ENCODE measurements at places on chromosomes 13 and 19.

DNA sequence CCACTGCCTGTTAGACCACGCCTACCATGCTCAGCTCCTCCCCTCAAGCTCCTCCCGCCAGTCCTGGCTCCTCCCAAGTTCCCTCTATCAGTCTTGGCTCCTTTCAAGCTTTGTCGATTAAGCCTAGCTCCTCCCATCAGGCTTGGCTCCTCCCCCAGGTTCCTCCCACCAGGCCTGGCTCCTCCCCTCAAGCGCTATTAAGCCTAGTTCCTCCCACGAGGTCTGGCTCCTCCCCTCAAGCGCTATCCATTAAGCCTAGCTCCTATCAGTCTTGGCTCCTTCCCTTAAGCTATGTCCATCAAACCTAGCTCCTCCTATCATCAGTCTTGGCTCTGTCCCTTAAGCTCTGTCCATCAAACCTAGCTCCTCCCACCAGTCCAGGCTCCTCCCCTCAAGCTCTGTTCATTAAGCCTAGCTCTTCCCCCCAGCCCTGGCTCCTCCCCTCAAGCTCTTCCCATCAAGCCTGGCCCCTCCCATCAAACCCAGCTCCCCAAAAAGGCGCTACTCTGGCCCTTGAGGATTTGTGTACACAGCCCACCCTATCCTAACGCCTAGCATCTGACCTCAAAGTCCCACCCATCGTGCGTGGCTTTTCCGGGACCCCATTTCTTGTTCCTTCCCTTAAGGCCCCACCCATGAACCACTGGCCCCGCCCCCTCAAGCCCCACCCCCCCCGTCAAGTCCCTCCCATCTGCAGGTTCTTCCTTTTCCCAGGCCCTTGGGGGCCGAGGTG lies 10.0 kb downstream of the CAMSAP3 start:
- no peak for DNase-seq

DNA sequence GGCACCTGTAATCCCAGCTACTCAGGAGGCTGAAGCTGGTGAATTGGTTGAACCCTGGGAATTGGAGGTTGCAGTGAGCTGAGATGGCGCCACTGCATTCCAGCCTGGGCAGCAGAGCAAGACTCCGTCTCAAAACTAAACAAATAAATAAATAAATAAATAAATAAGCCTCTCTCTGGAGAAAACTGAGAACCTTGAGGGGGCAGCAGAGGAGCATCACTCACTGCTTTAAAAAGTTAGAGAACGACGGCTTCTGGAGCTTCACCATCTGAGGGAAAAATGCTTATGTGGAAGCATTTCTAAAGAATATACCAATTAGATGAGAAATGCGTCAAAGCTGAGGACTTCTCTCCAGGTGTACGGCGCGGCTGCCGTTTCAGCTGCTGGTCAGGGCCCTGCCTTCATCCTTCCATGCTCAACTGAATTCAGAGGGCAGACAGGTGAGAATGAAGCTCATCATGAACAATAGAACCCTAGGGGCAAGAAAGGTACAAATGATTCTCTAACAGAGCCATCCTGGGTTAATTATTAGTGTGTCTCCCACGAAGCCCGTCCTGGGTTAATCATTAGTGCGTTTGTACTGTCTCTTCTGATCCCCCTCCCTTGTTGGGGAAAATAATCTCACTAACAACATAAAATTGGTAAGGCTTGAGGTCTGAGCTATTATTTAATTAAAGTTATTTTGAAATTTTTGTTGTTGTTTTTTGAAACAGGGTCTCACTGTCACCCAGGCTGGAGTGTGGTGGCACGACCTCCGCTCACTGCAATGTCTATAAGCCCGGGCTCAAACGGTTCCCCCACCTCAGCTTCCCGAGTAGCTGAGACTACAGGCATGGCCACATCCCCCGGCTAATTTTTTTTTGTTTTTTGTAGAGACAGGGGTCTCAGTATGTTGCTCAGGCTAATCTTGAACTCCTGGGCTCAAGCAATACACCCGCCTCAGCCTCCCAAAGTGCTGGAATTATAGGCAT lies 80.1 kb downstream of the IPO5 start:
- DNase-seq, result no peak

- no peak for DNase-seq
Observed at GRCh38 chr19:29260477-29261317, 47.7 kb upstream of the UQCRFS1 start.

DNA sequence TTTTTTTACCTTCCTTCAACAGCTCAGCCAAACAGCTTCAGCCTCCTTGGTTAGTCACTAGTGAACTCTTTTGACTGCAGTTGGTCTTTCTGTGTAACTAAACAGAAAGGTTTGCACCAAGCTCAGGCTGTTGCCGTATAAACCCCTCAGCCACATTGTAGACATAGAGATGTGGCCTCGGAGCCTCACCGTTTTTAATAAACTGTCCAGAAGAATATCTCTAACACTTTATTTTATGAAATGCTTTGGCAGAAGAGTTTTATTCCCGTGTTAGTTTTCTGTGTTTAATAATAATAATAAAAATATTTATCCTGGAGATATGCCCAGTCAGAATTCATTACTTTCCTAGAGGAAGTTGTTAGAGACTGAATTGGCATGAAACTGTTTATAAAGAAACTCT lies 171.7 kb upstream of the MAB21L1 start:
- DNase-seq, result no peak

- DNase-seq, result peak; percentile 8
Observed at GRCh38 chr19:19860756-19861390, 4.8 kb upstream of the ZNF253 start.

DNA sequence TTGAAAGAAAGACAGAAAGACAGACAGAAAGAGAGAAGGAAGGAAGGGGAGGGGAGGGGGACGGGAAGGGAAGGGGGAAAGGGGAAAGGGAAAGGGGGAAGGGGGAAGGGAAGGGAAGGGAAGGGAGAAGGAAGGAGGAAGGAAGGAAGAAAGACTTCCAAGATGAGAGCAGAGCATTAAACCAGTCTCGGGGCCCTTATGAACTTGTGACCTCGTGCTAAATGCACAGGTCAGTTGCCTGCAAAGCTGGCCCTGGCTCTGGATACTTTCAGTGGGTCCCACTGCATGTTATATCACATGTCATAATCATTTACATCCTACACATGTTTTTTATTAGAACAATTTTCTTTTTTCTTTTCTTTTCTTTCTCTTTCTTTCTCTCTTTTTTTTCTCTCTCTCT lies 24.2 kb upstream of the ABCC4 start:
- DNase-seq, result no peak

GRCh38 chr13:102169471-102170015 lies 232.3 kb downstream of the FGF14 start:
- DNase-seq, result no peak

DNA sequence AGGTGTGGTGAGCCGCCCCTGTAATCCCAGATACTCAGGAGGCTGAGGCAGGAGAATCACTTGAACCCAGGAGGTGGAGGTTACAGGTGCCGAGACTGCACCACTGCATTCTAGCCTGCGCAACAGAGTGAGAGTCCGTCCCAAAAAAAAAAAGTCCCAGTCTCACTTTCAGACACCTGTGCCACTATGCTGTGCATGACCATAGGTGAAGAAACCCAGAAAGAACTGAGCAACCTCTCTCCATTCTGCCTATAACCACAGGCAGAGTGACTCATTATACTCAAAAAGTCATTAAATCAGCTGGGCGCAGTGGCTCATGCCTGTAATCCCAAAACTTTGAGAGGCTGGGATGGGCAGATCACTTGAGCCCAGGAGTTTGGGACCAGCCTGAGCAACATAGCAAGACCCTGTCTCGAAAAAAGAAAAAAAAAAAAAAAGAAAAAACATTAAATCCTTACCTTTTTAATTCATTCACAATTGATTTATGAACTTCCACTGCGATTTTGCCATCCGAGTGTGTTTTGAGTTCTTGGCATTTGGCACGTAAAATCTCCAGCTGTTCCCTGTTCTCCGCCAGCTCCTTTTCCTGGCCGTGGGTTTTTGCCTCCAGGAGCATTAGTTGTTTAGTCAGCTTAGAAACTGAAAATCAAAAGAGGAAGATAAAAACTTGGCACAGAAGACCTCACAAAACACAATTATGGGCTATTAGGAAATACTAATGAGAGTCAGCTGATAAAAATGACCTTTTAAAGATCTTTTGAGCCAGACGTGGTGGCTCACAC lies 45.5 kb upstream of the SLC7A9 start:
- DNase-seq, result no peak

GRCh38 chr19:14476673-14477401 lies 1.7 kb upstream of the PTGER1 start:
- DNase-seq, result no peak

- DNase-seq, result no peak
Observed at GRCh38 chr19:23547816-23548430, 139.1 kb downstream of the ZNF675 start.

- DNase-seq, result no peak
Observed at GRCh38 chr13:100439247-100439970, 149.2 kb downstream of the GGACT start.

DNA sequence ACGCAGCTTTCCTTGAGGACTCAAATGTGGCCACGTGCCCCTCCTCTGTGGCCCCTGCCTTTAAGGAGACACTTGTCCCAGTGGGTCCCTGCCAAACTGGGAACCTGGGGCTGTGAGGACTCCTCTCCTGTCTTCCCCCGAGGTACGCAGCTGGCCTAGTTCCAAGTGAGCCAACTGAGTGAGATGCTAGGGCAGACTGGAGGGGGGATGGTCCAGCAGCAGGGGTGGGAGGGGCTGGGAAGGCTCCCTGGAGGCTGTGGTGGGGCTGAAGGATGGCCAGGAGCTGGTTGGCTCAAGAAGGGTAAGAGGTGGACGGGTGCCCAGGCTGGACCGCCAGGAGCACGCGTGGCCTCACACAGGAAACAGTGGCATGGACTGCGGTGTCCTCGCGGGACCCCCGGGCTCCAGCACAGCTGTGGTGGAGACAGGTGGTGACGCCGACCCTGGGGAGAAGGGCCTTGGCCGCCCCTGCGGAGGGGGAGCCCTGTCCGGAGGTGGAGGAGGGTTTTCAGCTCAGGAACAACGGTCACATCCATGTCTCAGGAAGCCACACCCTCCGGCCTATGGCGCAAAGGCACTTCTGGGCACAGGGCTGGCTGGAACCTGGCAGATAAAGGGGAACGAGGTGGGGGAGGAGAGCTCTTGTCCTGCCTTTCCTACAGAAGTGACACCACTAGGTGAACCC lies 45.8 kb downstream of the MLLT1 start:
- no peak for DNase-seq

GRCh38 chr13:71864094-71864985 lies 2.7 kb downstream of the DACH1 start:
- DNase-seq, result no peak

DNA sequence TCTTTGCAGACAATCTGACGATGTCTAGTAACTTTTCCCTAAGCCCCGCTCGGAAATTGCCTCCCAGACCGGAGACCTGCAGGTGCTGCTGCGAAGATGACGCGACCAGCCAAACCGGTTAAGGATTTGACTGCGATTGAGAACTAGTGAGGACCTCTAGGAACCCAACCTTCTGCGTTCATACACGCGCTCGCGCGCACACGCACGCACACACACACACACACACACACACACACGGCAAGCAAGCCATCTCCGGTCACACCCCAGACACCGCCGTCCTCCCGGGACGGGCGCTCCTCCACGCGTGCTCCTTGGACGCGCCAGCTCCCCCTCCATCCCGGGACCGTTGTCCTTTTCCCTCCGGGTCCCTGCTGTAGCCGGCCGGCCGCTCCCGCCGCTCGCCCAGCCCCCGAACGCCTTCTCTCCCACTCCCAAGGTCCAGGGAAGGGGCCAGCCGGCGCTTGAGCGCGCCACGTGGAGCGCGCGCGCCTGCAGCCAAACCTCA lies 1.2 kb downstream of the TBC1D4 start:
- DNase-seq, result no peak

DNA sequence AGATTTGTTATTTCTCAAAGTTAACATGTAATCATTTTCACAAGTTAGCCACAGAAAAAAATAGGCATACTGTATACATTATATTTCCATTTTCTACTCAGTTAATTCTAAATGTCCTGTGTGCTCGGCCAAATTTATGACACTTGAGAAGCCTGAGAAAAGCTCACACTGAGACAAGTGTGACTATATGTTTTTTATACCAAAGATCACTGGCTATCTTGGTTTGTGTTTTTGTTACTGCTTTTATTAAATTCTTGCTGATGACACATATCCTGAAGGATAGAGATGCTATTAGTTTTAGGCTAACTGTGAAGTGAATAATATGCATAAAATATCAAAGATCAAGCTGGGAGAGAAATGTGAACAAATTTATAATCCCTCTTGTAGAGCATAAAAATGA lies 49.3 kb upstream of the IL17D start:
- no peak for DNase-seq

GRCh38 chr19:33683881-33684537 lies 62.3 kb downstream of the CHST8 start:
- DNase-seq, result no peak

DNA sequence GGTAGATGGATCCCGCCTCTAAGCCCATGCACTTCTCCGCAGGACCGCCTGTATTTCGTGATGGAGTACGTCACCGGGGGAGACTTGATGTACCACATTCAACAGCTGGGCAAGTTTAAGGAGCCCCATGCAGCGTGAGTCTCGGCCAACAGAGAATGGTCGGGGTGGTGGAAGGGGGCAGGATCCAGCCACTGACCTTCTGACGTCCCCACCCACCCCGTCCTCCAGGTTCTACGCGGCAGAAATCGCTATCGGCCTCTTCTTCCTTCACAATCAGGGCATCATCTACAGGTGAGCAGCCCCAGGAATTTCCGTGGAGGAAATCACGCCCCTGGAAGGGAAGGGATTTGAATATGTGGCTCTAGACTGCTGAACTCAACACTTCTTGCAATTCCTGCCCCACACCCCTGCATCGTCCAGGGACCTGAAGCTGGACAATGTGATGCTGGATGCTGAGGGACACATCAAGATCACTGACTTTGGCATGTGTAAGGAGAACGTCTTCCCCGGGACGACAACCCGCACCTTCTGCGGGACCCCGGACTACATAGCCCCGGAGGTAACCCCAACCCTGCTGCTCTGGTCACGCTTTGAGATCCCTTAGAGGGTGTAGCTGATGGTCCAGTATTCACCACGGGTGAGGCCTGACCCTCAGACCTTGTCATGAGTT lies 8.8 kb upstream of the CACNG7 start:
- no peak for DNase-seq

DNA sequence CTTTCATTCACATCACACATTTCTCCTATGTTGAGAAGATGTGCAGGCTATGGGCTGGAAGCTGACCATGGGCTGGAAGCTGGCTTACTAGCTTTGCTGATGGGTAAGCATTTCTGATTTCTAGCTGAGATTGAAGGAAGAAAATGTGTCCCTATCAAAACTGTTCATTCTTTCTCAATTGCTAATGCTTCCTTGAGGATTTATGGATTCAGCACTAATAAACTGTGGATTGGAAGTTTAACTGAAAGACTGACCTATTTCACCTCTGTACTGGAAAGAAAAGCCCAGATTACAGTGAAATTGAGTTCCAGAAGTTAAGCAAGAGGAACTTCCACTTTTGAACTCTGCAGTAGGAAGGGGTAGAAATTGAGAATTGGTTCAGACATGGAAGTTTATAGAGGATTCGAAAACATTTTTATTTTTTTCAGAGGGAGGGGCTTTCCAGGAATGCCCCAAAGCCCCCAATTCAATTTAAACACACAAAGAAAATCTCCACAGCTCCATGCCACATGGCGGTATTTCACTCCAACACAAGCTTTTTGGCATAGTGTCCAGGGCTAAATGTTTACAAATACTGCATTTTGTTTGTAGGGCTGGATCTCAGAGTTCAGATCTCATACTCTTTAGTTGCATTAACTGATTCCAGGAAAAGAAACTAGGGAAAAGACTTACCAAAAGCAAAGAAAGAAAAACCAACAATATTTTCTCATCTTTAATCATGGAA lies 61.2 kb upstream of the ARGLU1 start:
- no peak for DNase-seq

GRCh38 chr19:48330012-48330681 lies 4.8 kb downstream of the EMP3 start:
- peak; percentile 58 for DNase-seq

- DNase-seq, result no peak
Observed at GRCh38 chr13:113774177-113775107, 15.4 kb downstream of the TMEM255B start.

GRCh38 chr13:65472336-65472735 lies 1757.8 kb downstream of the PCDH9 start:
- DNase-seq, result no peak
